NCI-H82 (cell line): ENCODE measurements at places on chromosomes 2 and 18.

DNA sequence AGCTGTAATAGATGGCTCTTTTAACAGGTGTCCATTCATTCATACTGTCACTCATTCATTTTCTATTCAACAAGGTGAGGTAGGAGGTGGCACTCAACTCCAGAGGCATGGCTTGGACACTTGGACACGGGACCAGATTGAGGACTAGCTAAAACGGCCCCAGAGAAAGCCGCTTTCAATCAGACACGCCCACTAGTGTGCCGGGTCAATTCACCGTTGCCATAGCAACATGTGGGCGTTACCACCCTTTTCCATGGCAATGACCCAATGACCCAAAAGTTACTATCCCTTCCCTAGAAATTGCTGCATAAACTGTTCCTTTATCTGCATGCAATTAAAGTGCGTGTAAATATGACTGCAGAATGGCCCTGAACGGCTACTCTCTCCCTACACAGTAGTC is 49.2 kb upstream of the LGALSL start:
- no peak for DNase-seq

GRCh38 chr2:201358684-201359083 is 1.5 kb upstream of the FLACC1 start:
- no peak for DNase-seq

- DNase-seq, result no peak
Observed at GRCh38 chr2:134440336-134440909, 186.6 kb downstream of the MGAT5 start.

DNA sequence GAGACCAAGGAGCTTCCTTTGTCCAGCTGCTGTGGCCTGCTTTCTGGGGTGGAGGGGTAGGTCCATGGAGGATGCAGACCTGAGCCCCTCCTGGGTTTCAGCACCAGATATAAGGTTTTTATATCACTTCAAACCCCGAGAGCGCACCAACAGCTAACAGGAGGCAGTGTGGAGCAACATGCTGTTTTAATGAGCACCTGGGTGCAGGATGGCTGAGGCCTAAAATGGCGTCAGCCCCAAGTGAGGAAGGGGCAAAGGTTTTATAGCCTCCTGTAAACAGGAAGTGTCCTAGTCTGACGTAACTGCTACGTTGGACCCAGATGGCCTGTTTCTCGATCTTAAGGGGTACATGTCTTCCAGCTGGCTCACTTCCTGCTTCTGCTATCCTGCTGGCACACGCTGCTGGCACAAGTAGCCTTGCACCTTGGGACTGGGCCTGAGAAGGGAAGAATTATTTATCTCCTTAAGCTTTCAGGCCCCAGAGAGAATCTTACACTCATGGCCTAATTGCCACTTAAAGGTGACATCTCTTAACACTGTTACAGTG is 11.4 kb upstream of the REG1B start:
- no peak for DNase-seq

DNA sequence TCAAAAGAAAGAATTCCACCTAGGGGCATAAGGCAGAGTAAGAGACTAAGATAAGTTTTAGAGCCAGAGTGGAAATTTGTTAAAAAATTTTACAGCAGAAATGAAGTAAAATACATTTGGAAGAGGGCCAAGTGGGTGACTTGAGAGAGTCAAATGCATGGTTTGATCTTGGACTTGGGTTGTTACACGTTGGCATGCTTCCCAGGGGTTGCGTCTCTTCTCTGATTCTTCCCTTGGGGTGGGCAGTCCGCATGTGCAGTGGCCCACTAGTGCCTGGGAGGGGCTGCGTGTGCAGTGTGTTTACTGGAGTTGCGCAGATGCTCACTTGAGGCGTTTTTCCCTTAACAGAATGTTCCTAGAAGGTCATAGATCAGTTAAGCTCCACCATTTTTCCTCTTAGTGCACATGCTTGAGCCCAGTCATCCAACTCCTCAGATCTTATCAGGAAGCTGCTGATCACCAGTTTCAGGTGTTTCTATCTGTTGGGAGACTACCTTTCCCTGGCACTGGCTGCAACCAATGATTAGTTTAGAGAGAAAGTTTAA is 13.1 kb downstream of the SEH1L start:
- DNase-seq, result no peak

GRCh38 chr2:239381709-239382134 is 19.1 kb downstream of the HDAC4 start:
- DNase-seq, result no peak

DNA sequence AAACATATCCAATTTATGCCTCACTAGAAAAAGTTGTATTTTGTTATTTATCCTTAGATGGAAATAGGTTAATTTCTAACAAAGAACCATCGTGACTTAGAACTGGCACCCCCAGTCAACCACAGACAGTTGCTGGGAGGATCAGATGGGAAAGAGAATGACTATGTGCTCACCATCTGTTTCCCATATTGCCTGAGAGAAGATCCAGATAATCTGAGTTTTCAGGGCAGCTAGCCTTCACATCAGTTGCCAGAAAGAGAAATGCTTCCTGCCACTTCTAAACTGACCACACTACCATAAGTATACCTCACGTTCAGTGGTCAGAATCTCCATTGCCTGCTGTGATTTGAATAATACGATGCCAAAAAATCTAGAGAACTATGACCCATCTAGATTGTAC is 28.4 kb upstream of the NEB start:
- peak; percentile 74 for DNase-seq

DNA sequence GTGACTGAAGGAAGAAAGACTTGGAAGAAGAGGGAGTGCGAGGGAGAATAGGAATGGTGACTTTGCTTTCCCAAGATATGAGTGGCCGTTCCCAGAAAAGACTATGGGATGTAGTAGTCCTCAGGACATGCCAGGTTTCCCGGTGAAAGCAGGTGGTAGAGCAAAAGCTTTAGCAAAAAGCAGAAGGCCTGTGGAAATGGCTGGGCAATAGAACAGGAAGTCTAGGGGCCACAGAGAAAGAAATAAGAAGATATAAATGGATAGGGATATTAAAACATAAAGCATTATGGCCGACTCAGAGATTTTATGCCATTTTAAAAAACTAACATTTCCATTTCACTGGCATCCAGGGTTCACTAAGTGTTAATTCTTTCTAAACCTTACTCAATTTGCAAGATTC is 1.2 kb upstream of the SERPINB13 start:
- DNase-seq, result no peak

DNA sequence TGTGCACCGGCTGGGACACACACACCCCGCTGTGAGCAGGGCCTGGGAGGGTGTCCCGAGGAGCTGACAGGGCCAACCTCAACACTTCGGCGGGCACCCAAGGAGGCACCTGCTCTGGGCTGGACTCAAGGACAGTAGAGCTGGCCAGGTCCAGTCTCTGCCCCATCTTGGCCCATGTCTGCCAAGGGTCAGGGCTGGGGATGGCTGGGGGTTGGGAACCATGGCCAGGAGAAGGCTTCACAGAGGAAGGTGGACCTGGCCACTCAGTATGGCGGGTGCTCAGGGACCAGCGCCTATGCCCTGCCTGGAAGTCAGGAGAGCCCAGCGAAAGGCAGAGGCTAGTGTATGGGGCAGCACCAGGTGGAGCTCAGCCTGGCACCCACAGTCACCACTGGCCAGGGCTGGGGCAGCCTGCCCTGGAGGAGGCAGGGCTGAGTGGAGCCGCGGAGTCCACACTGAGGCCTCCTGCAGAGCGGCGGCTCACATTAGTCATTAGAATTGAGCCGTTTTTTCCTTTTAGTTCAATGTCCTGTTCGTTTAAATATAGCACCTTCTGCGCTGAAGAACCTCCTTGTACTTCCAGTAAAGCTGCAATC is 4.2 kb downstream of the ERFE start:
- DNase-seq, result no peak

DNA sequence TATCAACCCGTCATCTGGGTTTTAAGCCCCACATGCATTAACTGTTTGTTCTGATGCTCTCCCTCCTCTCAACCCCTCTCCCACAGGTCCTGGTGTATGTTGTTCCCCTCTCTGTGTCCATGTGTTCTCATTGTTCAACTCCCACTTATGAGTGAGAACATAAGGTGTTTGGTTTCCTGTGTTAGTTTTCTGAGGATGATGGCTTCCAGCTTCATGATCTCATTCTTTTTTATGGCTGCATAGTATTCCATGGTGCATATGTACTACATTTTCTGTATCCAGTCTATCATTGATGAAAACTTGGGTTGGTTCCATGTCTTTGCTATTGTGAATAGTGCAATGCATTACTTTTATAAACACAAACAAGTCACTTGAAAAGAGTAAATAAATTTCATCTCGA is 7.0 kb upstream of the INPP1 start:
- no peak for DNase-seq

DNA sequence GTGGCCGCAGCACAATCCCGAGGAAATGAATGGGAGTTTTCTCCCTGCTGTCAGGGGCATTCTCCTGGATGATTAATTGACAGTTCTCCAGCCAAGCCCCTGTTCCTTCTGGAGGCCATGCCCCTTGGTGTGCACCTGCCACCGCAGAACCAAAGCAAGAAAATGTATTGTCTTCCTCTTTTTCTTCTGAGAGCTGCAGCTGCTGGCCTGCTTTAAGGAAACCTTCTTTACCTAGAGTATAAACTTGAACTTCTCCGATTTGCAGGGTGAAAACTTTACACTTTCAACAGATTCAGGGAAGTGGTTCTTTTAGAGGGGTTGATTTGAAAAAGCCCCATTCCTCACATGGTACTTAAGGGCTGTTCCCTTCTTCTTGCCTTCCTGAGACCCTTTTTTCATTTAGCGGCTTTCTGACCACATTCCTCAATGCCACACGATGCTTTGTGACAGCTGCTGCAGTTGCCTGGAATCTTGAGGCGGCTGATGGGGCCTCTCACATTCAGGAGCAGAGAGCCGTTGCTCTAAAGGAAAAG is 402.8 kb downstream of the TXNL1 start:
- DNase-seq, result no peak

DNA sequence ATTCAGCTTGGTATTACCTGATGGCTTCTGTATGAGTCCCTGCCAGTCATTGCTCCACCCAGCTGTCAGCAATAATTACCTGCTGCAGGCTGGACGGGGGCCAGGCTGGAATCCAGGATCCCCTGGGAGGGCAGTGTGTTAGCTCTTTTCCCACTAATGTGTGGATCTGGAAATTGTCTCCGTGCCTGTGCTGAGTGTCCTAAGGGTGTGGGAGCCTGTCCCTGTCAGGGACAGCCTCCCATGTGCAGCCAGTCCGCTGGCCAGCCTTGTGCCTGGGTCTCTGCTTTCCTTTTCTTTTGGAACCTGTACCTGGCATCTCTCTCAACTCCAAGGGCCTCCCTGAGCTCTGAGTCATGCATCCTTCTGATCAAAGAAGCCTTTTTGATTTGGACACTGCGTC is 107.2 kb upstream of the SPRED2 start:
- DNase-seq, result peak; percentile 38

DNA sequence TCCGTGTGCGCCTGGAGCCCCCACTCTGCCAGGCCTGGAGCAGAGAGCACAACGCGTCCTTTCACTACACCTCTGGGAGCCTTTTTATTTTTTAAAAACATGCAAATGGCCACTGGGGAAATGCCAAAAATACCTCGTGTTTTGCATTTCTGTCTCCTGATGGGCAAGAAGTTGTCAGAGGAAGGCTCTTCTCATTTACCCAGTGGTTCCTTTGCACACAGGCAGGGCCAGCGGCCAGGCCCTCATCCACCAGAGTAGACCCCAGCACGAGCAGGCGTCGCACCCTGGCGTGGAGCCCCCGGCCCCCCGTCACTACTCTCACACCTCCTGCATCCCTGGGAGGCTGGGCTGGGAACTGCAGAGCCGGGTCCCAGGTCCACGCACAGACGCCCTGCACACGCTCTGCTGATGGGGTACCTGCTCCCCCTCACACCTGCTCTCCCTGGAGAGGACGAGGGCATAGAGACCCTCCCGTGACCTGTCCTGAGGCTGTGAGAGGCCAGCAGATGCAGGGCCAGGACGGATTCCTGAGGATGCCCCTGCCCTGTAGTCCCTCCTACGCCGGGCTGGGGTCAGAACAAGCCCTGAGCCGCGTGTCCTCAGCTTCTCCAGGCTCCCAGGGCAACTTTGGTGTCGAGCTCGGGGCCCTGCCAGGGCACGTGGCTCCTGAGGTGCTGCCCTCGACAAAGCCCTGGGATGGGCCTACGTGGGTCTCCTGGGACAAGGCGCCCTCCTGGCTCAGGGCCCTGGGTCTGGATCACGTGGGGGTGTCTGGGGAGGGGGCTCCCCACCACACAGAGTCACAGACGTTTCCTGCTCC is 65.0 kb downstream of the NFATC1 start:
- no peak for DNase-seq
